ENCODE measurements at places on chromosomes 2 and 18.

GRCh38 chr2:23905155-23905554 is 21.8 kb downstream of the ATAD2B start:
- DNase-seq: no peak

- no peak for DNase-seq
Measured at GRCh38 chr2:234158812-234159211, 108.3 kb downstream of the SPP2 start.

DNA sequence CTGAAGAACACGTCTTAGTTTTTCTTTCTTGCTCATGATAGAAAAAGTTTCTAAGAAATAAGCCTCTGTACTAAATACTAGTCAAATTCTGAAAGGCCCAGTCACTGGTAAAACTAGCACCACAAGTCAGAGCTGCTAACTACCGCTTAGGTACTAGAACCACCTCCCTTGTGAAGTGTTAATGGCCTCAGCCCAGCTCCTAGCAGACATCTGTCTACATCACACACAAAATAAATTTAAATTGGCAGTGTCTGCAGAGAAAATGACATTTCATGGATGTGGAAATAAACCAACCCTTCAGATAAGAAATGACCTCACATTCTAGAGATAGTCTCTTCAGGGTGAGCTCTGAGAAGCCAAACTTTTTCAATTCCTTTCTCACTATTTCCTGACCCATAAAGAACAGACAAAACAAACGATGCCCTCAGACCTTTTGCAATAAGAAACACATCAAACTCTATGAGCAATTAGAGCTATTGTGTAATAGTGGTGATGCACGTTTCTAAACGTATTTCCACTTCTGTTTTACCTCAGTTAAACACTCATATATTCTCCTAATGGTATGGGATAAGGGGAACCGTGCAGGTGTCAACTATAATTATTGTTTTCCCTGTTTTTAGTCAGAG is 70.3 kb upstream of the DSG1 start:
- peak; percentile 24 for DNase-seq

DNA sequence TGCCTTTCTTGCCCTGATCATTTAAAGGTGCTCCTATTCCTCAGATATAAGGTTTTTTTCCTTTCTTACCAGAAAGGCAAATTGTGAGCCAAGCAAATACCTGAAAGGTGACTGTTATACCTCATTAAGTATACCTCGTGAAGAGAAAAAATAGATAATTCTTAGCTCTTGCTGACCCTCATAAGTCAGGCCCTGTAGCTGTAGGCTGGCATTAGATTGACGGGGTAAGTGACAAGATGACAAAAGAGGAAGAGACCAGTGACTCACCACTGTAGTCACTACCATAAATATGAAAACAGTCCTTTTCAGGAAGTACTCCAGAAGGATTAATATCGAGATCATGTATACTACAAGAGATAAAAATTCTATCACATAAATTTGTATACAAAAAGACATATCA is 104.6 kb downstream of the PTPN4 start:
- peak; percentile 66 for DNase-seq

DNA sequence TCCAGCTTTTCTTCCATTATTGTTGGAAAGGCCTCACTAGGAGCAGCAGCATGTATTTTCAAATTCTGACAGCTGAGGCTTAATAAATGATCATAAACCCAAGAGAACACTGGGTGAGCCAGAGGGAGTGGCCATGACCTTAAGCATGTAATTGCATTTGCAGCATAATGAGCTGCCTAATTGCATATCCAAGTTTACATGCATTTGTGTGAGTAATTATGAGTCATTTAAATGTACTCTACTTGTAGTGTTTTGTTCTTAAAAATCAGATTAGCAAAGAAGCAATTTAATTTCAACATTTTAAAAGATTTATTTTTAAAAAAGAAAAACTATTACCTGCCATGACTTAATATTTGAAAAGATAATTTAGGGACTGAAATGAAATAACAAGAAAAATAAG is 74.8 kb downstream of the NOL10 start:
- DNase-seq: no peak

DNA sequence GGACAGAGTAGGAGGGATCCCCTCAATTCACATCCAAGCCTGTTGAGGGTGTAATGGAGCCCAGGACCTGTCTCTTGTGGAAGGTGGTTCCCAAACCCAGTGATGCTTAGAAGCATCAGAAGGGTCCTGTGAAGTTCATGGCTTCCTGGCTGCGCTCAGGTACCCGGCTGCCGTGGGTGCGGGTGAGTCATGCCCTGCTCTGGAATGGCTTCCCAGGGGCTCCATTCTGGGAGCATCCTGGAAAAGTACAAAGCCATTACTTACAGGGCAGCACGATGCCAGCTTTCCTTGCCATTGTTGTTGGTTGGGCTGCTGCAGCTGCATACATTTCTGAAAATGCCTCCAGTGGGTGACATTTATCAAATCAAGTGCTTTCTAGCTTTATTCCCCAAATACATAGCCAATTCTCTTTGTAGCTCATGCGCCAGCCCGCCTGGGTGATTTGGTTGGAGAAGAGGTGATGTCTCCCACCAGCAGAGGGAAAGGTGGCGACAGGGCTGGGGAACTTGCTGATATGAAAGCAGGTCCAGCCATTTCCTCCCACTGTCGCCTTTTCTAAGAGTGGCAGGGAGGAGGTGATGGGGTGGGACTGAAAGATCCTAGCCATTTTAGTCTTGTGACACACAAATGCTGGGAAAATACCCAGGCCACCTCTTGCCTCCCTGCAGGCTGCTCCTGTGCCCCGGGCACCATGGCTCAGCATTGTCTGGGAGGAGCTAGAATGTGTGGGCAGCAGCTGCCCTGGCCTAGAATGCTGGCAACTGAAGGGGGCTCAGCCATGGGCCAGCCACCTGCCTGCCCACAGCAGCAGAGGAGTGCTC is 65.9 kb upstream of the HPCAL1 start:
- no peak for DNase-seq

- no peak for DNase-seq
Measured at GRCh38 chr2:20456116-20456571, 9.3 kb downstream of the RHOB start.

- DNase-seq: peak; percentile 75
Measured at GRCh38 chr2:9548506-9548905, 7.1 kb downstream of the ADAM17 start.

- no peak for DNase-seq
Measured at GRCh38 chr18:61761875-61762274, 130.9 kb downstream of the RNF152 start.
